Stimulated activated CD8-positive, alpha-beta memory T cell treated with anti-CD3 and anti-CD28 coated beads, Interleukin-15, amount 100 ng/mL, for 24 hours (primary cell): ENCODE measurements at places on chromosomes 2 and 18.

- no peak for DNase-seq
These were observed 86.4 kb downstream of the NCOA1 start for GRCh38 chr2:24577481-24577880.

- DNase-seq: no peak
These were observed 120.0 kb upstream of the FHL2 start for GRCh38 chr2:105518897-105519296.

GRCh38 chr2:70615222-70615621, 61.6 kb upstream of the TGFA start:
- no peak for DNase-seq

DNA sequence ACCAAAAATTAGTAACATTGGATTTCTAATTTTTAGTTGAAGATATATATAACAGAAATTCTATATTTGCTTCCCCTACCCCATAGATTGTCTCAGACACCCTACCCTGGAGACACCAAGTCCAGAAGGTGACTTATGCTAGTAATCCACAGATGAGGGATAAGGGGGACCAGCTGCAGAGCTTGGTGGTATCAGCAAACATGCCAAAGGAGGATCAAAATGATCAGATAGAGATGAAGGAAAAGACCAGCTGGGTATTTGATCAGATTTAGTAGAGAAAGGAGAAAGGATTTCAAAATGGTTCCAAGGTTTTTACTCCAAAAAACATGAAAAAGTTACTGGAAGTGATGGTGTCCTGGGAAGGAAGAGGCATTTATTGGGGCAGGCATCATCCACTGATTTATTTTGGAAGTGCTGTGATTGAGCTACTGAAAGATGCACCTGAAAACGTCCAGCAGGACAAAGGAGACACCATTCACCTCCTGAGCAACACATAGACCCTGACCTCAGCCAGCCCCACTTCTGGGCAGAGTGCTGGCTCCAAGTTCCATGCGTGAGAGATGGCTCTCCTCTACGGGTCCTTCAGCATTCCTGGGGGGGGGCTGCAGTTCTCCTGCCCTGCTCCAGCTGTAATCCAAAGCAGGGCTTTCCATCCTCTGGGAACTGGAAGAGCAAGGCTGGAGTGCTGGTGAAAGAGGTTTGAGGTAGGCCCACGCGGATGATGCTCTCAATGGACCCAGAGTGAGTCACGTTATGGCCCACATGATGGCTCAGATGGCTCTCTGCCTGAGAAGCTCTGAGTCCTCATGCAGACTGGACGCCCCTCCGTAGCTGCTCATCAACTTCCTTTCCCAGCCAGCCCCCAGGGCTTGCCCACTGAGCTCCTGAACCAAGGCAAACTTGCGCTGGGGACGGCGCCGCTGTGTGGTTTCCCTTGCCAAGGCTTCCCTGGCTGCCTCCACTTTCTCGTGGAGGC, 3.7 kb upstream of the LRRFIP1 start:
- no peak for DNase-seq
